ENCODE measurements at places on chromosomes 2 and 18. TPM values are rescaled to one million over a fixed set of nuclear protein-coding genes. Genes with fewer than 3 reads are reported as not detected.

The APOB gene
- not detected for total RNA-seq

The STPG4 gene
- not detected for total RNA-seq

The NDUFB3 gene
- total RNA-seq = 154 TPM

The ZAP70 gene
- not detected for total RNA-seq

The IGFBP5 gene
- total RNA-seq = 140 TPM

The CYP27A1 gene
- total RNA-seq = 5.8 TPM

The DLGAP1 gene
- not detected for total RNA-seq

The TBC1D8 gene
- 39.7 TPM for total RNA-seq

GRCh38 chr2:61737841-61738240, 116.0 kb downstream of the FAM161A start:
- no peaks in the 10 kb centered on the region for H3K27me3 ChIP-seq
- H3K36me3 ChIP-seq = no peaks in the 10 kb centered on the region
- H3K4me3 ChIP-seq = no peak overlapping the region
- H3K27ac ChIP-seq = no peak overlapping the region

- H3K4me1 ChIP-seq = no peaks in the 10 kb centered on the region
- H3K36me3 ChIP-seq = no peaks in the 10 kb centered on the region
- no peak overlapping the region for H3K4me3 ChIP-seq
- no peak for DNase-seq
Observed at GRCh38 chr2:109594246-109594885, 19.4 kb downstream of the SEPTIN10 start.

- no peaks in the 10 kb centered on the region for H3K4me1 ChIP-seq
- H3K27me3 ChIP-seq = no peaks in the 10 kb centered on the region
- no peak overlapping the region for H3K27ac ChIP-seq
Observed at GRCh38 chr2:173299764-173300163, 54.9 kb upstream of the CDCA7 start.

- no peak overlapping the region for H3K27ac ChIP-seq
- peak; percentile 33 for DNase-seq
- H3K36me3 ChIP-seq = no peaks in the 10 kb centered on the region
Observed at GRCh38 chr2:149902081-149902480, 314.5 kb upstream of the MMADHC start.

- peaks cover 25% of the 10 kb centered on the region for H3K4me1 ChIP-seq
- no peaks in the 10 kb centered on the region for H3K36me3 ChIP-seq
- no peak for DNase-seq
- no peaks in the 10 kb centered on the region for H3K27me3 ChIP-seq
Observed at GRCh38 chr2:24489465-24490180, 1.4 kb upstream of the NCOA1 start.

GRCh38 chr2:143347271-143347695, 218.1 kb downstream of the ARHGAP15 start:
- no peak overlapping the region for H3K4me3 ChIP-seq
- H3K36me3 ChIP-seq = no peaks in the 10 kb centered on the region
- peaks cover 5% of the 10 kb centered on the region for H3K4me1 ChIP-seq
- H3K27ac ChIP-seq = no peak overlapping the region

DNA sequence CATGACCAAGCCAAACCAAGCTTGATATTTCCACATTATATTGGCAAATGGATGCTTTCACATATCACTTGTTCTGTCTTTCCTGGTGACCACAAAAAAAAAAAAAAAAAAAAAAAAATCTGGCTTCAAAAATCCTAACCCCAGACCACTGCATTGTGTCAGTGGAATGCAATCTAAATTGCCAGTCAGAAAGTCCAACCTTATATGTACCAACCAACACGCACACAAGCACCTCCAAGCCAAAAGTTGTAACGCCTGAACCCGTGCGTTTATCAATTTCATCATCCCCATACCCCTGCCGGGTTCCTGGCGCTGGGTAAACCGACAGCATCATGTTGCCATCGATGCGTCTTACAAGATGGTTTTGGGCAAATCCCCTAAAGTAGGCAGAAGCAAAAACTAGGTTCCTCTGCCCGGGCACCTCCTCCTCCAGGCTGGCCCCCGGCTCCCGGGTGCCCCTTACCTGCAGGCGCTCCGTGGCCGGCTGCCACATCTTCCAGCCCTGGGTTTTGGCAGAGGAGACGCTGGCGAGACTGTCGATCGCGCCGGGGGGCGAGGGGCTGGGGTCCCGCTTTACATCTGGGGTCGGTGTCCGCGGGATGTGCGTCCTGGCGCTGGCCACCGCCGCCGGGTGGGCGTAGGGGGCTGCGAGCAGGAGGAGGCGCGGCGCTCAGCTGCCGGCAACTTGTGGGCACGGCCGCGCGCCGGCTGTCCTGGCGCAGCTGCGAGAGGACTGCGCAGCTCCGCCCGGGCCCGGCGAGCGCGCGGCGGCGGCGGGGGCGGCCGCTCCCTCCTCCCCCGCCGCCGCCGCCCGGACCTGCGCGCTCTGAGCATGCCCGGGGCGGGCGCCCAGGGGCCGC, at the start of gene PID1:
Gene PID1 (minus strand): TSS at position 737 of the 860 bp plus-strand sequence. CDS start 244 bp downstream, at position 493.
- H3K27ac ChIP-seq = no peak within 1 kb of the TSS
- DNase-seq = peak; percentile 44
- peaks cover 21% of the 10 kb centered on the region for H3K27me3 ChIP-seq
- H3K4me3 ChIP-seq = peak within 1 kb of the TSS; percentile 65

GRCh38 chr2:84781942-84782716, 98.8 kb downstream of the TRABD2A start:
- no peak overlapping the region for H3K4me3 ChIP-seq
- H3K27ac ChIP-seq = no peak overlapping the region
- no peaks in the 10 kb centered on the region for H3K27me3 ChIP-seq

- DNase-seq = peak; percentile 30
- H3K36me3 ChIP-seq = no peaks in the 10 kb centered on the region
- no peaks in the 10 kb centered on the region for H3K4me1 ChIP-seq
- H3K27ac ChIP-seq = no peak overlapping the region
Observed at GRCh38 chr2:141027221-141027620, 1103.6 kb downstream of the LRP1B start.

GRCh38 chr2:63654959-63655358, 66.2 kb downstream of the MDH1 start:
- H3K4me3 ChIP-seq = no peak overlapping the region
- H3K4me1 ChIP-seq = no peaks in the 10 kb centered on the region
- H3K27me3 ChIP-seq = no peaks in the 10 kb centered on the region
- H3K27ac ChIP-seq = no peak overlapping the region
- no peaks in the 10 kb centered on the region for H3K36me3 ChIP-seq

Measured in PC-3 (cell line).